ENCODE measurements at places on chromosomes 16 and 17. TPM values are rescaled to one million over a fixed set of nuclear protein-coding genes. Genes with fewer than 3 reads are reported as not detected.

DNA sequence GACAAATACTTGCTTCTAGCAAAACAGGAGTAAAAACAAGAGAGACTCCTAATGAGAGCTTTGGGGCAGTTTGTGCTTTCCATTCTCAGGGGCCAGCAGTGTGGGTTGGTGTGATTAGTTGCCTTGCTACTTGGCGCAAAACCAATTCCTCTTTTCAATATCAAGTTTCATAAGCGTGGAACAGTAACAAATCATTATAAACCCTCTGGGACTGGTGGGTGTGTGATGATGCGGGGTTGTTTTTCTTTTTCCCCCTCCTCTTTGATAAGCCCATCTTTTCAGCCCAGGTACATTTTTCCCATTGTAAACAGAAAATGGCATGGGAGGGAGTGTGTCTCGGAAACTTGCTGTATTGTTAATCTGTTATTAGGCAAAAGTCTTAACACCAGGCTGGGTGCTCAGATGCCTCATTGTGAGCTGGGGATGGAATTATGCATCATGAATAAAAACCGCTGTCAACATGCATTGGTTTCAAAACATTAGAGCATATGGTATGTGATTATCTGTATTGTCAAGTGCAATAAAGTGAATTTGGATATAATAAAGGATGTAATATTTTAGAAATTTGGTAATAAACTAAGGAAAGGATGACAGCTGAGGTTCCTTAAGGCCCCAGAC lies 166.4 kb downstream of the CCDC182 start:
- H3K36me3 ChIP-seq = no peaks in the 10 kb centered on the region
- peaks cover 68% of the 10 kb centered on the region for H3K4me1 ChIP-seq
- H3K27ac ChIP-seq = peak overlapping the region; percentile 84
- H3K4me3 ChIP-seq = no peak overlapping the region
- no peaks in the 10 kb centered on the region for H3K27me3 ChIP-seq

DNA sequence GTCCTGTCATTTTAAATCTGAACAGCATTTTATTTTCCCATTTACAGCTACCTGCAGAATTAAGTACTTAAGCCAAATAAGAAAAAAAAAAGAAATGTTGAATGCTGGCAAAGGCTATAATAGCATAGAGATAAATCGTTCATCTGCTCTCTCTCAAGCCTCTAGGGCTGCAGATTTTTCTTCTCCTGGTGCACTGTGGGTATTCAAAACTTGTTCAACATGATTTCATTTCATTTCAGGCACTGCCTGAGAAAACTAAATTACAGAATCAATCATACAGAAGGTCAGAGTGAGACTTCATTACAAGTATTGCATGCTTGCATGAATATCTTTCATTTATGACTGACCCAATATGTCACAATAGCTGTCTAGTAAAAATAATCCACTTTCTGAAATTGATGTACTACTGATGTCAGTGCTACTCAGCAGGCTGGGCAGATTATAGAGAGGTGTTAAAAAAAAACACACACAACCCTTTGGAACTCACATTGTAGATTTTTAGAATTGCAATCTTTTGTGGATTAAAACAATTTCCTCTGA lies 86.2 kb downstream of the TOX3 start:
- no peak overlapping the region for H3K27ac ChIP-seq
- no peaks in the 10 kb centered on the region for H3K36me3 ChIP-seq
- no peaks in the 10 kb centered on the region for H3K27me3 ChIP-seq
- H3K4me1 ChIP-seq = no peaks in the 10 kb centered on the region
- no peak overlapping the region for H3K4me3 ChIP-seq
- no peak for DNase-seq

GRCh38 chr16:1146409-1146808 lies 6.5 kb upstream of the CACNA1H start:
- no peak overlapping the region for H3K27ac ChIP-seq
- H3K4me3 ChIP-seq = no peak overlapping the region
- no peak for DNase-seq
- peaks cover 80% of the 10 kb centered on the region for H3K27me3 ChIP-seq
- no peaks in the 10 kb centered on the region for H3K36me3 ChIP-seq

DNA sequence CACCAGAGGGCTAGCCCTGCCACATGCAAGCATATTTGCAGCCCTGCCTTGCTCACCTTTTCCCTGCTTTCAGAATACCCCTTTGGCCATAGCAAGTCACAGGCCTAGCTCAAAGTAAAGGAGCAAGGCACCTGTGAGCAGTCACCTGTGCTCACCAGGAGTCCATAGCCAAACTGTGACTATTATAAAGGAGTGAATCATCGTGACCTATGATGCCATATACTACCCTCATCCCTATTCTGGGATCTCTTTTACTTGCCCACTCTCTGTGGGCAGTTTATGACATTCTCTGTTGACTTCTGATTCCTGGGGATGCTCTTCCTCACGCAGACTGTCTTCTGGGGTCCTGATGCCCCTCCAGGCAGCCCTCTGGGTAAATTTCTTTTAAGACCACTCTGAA lies 200.5 kb upstream of the NLRP1 start:
- no peaks in the 10 kb centered on the region for H3K4me1 ChIP-seq
- H3K27ac ChIP-seq = peak overlapping the region; percentile 68
- no peak for DNase-seq
- no peak overlapping the region for H3K4me3 ChIP-seq
- H3K27me3 ChIP-seq = no peaks in the 10 kb centered on the region
- no peaks in the 10 kb centered on the region for H3K36me3 ChIP-seq

CIAO3 gene
- polyA plus RNA-seq = 14.4 TPM

CDT1 gene
- polyA plus RNA-seq = 3.1 TPM

CHAD gene
- polyA plus RNA-seq = not detected

Measured in SK-N-SH (cell line).